ENCODE measurements at places on chromosomes 2 and 18.

- no peak for DNase-seq
Measured at GRCh38 chr2:134369220-134369902, 115.5 kb downstream of the MGAT5 start.

DNA sequence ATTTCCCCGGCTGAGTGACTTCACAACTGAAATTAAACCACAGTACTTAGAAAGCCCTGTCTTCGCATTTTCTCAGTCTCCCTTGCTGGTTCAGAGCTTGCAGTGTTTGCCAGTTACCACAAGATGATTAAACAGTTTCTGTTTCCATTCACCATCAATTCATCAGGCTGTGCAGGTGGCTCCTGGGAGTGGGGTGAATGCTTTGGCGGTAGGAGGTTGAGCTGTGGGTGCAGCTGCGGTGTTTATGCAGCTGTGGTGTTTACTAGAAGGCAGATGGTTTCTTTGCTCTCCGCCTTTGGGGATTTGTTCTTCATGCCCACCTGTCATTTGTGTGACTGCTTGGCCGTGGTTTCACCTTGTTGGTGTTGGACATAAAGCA lies 16.1 kb downstream of the ACOXL start:
- peak; percentile 93 for DNase-seq

DNA sequence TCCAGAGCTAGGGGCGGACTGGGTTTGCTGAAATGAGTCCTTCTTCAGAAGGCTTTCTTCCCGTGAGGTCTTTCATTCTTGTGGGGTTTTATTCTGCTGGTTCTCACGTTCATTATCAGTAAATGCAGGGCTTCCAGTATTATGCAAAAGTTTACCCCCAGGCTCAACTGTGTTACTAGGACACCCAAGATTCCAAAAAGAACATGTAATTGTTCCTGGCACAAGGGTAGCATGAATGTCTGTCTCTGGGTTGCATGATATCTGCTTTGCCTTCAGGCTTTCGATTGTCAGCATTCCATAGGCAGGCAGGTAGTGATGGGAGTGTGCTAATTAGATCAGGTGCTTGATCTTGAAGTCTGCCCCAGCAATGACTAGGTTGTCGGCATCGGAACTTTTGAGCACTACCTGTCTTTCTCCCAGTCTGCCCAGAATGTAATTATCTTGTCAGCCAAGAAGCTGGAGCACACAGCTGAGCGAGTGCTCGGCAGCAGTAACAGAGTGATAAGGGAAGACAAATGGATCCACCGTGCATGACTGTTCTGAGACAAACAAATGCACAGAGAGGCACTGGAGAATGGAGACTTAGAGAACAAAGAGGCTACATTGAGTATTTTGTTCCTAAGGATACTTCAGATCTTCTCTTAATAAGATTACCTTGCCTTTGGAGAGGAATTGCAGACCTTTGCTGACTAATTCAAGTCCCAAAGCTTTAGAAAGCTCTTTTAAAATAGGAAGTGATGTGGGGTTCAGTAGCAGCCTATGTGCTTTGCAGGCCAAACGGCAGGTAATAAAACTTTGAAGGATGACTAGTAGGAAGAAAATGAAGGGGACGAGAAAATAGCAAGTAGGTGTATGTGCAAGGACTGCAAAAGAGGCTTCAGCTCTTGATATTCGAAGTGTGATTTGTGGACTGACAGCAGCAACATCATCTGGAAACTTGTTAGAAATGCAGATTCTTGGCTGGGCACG lies 41.9 kb downstream of the ITGB6 start:
- DNase-seq = no peak

DNA sequence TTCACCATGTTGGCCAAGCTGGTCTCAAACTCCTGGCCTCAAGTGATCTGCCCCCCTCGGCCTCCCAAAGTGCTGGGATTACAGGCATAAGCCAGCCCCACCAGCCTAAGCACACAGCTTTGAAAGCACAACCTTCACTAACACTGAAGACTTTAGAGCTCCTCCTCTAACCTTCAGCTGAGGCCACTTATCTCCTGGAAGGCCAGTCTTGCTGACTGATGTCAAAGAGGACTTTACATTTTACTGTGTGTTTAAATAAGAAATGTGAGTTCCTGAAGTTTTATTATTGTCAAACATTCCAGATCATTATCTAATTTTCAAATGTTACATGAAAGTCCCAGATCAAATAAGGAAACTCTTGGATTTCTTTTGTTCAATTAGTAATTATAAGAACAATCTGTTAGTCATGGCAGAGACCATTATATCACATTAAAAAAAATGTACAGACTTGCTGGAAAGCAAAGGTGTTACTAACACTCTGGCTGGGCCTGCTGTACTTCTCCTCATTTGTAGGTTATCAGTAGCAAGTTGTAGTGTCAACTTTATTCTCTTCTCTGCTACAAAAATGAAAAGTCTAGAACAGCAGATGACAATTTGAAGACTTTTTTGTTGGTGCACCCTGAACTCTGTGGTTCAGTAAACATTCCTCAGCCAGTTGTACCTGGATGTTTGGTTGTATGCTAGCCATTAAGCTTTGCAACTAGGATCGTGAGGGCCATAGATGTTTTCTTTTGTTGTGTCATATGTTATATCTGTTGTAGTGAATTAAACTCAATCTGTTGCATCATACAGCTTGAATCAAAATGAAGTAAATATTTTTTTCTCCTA lies 80.0 kb downstream of the AOX1 start:
- DNase-seq = no peak

GRCh38 chr2:85583667-85584353 lies 421 bp upstream of the VAMP5 start:
- DNase-seq = peak; percentile 31

GRCh38 chr2:136798766-136799165 lies 33.4 kb downstream of the THSD7B start:
- no peak for DNase-seq

DNA sequence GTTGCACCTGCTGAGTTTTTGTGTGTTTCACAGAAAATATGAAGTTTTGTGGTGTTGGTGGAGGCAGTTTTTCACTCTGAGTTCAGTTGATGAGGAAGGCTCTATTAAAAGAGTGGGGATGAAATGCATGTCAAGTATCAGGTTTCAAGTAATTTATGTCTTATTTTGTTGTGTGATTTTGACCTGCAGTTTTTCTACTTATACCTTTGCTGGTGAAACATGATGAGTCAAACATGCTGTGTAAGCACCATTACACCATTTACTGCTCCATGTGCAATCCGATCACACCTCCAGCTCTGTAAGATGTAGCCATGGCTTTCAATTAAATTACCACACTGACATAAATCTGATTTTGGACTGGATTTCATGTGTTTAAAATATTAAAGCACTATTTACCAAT lies 174.5 kb upstream of the ZEB2 start:
- no peak for DNase-seq

DNA sequence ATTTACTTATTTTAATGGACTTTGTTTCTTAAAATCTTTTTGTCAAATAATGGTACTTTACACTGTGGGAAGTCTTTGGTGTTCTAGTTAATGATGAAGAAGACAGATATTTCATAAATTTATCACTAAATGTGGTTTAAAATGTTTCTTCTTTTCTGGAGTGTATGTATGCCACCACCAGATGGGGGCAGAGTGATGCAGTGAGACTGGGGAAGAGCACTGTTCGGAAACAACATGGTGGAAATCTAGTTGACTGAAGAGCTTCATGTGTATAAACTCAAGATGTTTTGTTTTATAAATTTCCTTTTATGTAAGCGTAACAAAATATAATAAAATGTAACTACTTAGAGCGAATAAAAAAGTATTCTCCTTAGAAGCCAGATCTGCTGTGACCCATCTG lies 195.1 kb downstream of the KCNE4 start:
- no peak for DNase-seq

- DNase-seq = no peak
Measured at GRCh38 chr2:62826141-62826540, 120.6 kb downstream of the EHBP1 start.

- no peak for DNase-seq
Measured at GRCh38 chr2:128783896-128784295, 465.2 kb upstream of the HS6ST1 start.

DNA sequence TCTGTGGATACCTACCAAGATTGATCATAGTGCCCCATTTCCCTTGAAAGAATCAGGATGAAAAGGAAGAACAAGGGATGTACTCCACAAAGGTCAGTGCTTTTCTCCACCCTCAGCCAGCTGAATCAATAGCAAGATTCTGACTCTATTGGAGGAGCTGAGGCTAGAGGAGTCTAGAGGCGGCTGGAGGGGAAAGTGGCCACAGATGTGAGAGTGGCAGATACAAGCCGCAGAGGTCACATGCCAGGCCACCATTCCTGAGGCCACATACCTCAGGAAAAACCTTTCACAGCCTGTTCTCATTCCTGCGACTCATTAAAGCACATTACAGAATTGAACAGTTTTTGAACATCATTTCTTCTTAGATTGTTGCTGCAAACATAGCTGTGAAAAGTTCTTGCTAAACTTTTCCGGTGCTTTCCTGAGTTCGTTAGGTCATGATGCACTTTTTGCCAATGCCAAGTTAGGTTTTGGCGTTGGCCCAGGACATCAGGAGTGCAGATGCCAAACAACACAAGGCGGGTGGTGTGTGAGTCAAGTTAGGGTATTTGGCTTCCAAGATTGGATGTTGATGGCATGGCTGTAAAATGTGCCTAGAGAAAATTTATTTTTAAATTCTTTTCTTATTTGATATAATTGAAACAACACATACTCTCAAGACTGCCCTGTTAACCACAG lies 160.7 kb upstream of the SP5 start:
- DNase-seq = no peak

DNA sequence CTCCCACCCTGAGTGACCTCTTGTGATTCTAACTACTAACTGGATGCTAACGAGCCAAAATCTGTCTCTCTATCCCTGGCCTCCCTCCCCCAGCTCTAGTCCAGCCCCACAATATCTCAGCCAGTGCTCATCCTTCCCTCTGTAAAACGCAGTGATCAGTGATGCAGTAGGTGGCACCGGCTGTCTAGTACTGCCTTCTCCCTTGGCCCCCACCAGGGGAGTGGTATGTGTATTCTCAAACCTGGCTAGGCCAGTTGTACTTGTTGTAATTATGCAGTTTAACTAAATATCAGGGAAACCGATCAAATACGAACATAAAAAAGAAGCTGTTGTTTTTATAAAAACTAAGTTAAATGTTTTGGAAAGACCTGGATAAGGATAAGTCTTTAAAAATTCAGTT lies 113.2 kb upstream of the ALPP start:
- DNase-seq = no peak

GRCh38 chr2:57465067-57465466 lies 581.5 kb upstream of the VRK2 start:
- no peak for DNase-seq

- no peak for DNase-seq
Measured at GRCh38 chr18:64219517-64219916, 70.6 kb upstream of the LINC00305 start.

- DNase-seq = peak; percentile 37
Measured at GRCh38 chr18:50218432-50219197, 23.7 kb upstream of the MYO5B start.

DNA sequence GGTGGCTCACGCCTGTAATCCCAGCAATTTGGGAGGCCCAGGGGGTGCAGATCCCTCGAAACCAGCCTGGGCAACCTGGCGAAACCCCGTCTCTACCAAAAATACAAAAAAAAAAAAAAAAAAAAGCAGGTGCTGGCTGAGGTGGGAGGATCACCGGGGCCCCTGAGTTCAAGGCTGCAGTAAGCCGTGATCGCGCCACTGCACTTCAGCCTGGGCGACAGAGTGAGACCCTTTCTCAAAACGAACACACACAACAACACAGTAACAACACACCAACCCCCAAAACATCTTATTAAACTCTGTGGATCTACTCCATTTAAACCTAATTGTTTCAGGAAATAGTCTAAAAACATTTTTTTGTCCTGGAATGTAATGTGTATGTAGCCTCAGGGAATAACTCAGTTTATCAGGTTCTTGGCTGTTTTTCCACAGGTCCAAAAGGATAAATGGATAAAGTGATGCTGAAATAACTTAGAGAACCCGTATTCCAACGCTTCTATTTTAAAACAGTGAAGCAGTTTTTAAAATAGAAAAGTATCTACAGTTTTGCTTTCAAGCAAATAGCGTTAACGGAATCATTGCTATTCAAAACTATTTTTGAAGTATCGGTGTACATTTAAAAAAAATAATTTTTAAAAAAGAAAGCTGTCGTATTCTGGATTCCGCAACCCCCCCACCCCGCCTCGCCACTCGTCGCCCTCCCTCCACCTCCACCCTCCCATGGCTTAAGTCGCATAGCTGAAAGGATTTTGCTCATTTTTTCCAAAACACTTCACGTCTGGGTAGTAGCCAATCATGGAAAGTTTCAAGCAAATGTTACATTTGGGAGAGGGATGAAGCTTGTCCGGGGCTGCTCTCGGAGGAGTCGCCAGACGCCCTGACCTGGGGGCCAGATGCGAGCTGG lies 895 bp upstream of the GLS start:
- DNase-seq = peak; percentile 36

DNA sequence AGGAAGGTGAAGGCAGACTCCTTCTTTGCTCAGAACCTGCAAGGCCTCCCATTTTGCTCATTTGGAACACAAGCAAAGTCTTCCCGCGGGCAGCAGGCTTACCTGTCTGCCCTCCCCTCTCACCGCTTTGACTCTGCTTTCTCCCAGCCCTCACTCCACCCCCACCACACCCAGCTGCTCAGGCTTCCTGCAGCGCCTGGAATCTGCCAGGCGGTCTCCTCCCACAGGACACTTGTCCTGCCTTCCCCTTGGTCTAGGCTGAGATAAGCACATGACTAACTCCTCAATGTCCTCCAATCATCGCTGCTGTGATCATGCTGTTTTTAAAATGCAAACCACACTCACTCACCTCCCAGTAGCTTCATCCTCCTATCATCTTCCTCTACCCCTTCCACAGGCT lies 430.0 kb downstream of the ZNF516 start:
- no peak for DNase-seq

GRCh38 chr2:132909427-132909826 lies 239.4 kb upstream of the LYPD1 start:
- no peak for DNase-seq

DNA sequence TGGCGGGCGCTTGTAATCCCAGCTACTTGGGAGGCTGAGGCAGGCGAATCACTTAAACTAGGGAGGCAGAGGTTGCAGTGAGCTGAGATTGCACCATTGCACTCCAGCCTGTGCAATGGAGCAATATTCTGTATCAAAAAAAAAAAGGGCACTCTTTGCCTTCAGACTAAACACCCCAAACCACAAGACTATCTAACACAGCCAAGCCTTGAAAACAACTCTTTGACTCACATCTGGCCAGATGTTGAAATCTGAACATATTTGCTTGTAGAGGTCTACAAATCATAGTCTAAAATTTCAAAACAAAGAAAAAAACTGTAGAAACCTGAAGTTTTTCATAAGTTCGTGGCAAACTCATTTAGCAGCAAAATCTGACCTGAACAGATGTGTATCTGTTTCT lies 94.9 kb downstream of the FAM161A start:
- DNase-seq = peak; percentile 6

DNA sequence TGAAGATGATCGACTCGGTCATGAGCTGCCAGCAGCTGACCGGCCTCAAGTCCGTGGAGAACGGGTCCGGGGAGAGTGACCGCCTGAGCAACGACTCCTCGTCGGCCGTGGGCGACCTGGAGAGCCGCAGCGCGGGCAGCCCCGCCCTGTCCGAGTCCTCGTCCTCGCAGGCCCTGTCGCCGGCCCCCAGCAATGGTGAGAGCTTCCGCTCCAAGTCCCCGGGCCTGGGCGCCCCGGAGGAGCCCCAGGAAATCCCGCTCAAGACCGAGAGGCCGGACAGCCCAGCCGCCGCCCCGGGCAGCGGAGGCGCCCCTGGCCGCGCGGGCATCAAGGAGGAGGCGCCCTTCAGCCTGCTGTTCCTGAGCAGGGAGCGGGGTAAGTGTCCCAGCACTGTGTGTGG lies 14.9 kb downstream of the SALL3 start:
- DNase-seq = no peak

All from activated CD4-positive, alpha-beta T cell treated with anti-CD3 and anti-CD28 coated beads, Interleukin-2, Interleukin-4, amounts not matched to agents 100 ng/mL and 50 ng/mL, durations not matched to agents 16 hours and 8 hours (primary cell).